ENCODE measurements at places on chromosomes 3 and 15. TPM values are rescaled to one million over a fixed set of nuclear protein-coding genes. Genes with fewer than 3 reads are reported as not detected.

- H3K36me3 ChIP-seq, result no peaks in the 10 kb centered on the region
- peak; percentile 38 for DNase-seq
- H3K27me3 ChIP-seq, result peaks cover 27% of the 10 kb centered on the region
- no peak overlapping the region for H3K4me3 ChIP-seq
- H3K27ac ChIP-seq, result no peak overlapping the region
- peaks cover 28% of the 10 kb centered on the region for H3K4me1 ChIP-seq
These were observed 5.0 kb downstream of the MEX3B start for GRCh38 chr15:82040862-82041261.

- H3K27ac ChIP-seq, result peak overlapping the region; percentile 65
- no peak overlapping the region for H3K4me3 ChIP-seq
- H3K36me3 ChIP-seq, result no peaks in the 10 kb centered on the region
- H3K4me1 ChIP-seq, result peaks cover 11% of the 10 kb centered on the region
These were observed 82.8 kb downstream of the PPARG start for GRCh38 chr3:12371525-12372140.

GRCh38 chr3:4957978-4958377 is 21.3 kb upstream of the BHLHE40 start:
- no peaks in the 10 kb centered on the region for H3K36me3 ChIP-seq
- H3K4me1 ChIP-seq, result no peaks in the 10 kb centered on the region
- no peak overlapping the region for H3K27ac ChIP-seq
- H3K27me3 ChIP-seq, result no peaks in the 10 kb centered on the region
- H3K4me3 ChIP-seq, result no peak overlapping the region
- DNase-seq, result no peak

GRCh38 chr15:40415226-40415625 is 9.6 kb downstream of the IVD start:
- no peak overlapping the region for H3K4me3 ChIP-seq
- no peak for DNase-seq
- no peaks in the 10 kb centered on the region for H3K27me3 ChIP-seq
- H3K4me1 ChIP-seq, result peaks cover 16% of the 10 kb centered on the region
- peaks cover 90% of the 10 kb centered on the region for H3K36me3 ChIP-seq

PLOD2 gene
- polyA plus RNA-seq, result 20.3 TPM

TOP2B gene
- 39.9 TPM for polyA plus RNA-seq
